ENCODE measurements at places on chromosomes 4 and X.

DNA sequence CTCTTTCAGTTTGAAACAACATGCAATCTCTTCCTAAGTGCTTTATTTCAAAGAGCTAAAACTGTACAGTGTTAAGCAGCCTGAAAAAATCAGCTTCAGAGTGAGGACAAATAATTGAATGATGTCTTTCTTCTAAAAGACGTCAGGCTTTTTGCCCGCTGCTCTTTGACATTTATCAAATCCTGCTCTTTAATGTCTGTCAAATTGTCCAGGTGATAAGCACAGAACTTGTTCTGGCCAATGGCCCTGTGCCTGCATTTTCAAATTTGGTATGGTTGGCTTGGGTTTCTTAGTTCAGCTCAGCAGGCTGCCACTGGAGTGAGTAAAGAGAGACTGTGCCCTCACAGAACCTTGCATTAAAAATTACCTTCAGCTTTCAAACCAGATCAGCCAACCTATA lies 712.9 kb upstream of the LCORL start:
- DNase-seq, result no peak

DNA sequence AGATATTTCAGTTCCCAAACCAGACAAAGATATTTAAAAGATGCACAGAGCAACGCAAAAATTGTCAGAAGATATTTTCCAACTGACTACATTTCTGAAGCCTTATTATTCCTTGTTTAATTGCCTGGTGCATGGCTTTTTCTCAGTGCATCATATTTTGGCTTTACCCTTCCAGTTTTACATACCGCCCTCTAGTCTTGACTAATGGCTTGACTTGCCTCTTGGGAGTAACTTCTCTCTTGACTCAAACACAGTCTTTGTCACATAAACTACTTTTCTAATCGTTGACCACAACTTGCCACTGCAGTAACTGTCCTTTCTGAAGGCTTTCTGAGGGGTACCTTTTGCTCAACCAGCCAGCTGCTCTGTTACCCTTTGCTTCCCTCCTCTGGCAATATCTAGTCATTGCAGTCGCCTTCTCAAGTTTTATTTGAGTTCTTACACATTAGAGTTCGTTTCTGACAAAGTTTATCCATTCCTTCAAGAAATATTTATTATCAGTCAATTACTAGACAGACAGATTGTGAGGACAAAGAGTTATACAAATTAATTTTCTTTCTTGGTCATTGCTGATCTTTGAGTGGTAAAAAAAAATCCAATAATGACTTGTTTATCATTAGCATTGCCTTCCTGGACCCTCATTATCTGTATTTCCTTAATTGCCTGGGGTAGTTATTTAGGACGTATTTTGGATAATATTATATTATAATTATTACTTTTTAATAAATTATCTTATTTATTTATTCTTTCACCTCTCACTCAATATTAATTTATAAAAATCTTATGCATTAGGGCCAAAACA lies 506.9 kb upstream of the PCDH10 start:
- DNase-seq, result no peak

GRCh38 chr4:95998311-95998710 lies 158.4 kb downstream of the PDHA2 start:
- DNase-seq, result no peak

DNA sequence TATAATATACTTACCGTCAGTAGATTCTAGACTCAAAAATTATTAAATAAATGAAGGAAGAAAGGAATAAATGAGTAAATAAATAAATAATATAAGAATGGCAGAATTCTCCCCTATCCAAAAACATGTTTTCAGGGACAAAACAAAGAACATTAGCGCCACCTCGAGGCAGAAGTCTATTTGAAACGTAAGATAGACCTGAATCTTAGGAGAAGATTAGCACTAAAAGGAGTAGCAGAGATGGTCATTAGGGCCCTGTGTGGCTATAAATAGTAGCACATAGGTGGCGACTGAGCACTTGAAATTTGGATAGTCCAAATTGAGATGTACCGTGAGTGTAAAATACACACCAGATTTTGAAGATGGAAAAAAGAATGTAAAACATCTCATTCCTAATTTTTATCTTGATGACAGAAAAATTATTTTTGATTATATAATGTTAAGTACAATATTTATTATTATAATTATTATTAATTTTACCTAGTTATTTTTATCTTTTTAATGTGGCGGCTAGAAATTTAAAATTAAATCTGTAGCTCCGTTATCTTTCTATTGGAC lies 24.3 kb upstream of the SRD5A3 start:
- peak; percentile 37 for DNase-seq

GRCh38 chr4:99473131-99473530 lies 37.7 kb upstream of the C4orf17 start:
- DNase-seq, result no peak

- DNase-seq, result no peak
Observed at GRCh38 chr4:128684016-128684415, 125.5 kb upstream of the JADE1 start.

DNA sequence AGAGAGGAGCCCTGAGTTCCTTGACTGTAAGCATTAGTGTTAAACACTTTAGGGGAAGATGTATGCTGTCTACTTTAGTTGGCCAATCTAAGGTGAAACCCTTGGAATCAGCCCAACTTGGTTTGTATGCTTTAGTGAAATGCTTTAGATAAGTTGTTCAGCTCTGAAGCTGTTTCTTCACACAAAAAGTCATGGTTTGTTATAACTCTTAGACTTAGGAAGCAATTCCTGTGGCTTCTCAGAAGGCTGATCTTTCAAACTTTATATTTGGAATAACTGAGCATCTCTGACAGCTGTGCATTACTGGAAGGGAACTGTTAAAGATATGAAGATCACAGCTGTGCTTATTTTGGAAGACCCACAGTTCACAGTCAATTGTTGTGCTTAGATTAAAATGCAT lies 714.1 kb downstream of the FAT4 start:
- no peak for DNase-seq

GRCh38 chrX:30620980-30621618 lies 32.1 kb upstream of the GK start:
- DNase-seq, result no peak

- DNase-seq, result no peak
Observed at GRCh38 chr4:168247603-168248002, 70.9 kb downstream of the DDX60 start.

GRCh38 chrX:120365320-120365719 lies 3.4 kb downstream of the ATP1B4 start:
- peak; percentile 43 for DNase-seq

GRCh38 chr4:112083587-112084347 lies 61.5 kb upstream of the FAM241A start:
- no peak for DNase-seq

DNA sequence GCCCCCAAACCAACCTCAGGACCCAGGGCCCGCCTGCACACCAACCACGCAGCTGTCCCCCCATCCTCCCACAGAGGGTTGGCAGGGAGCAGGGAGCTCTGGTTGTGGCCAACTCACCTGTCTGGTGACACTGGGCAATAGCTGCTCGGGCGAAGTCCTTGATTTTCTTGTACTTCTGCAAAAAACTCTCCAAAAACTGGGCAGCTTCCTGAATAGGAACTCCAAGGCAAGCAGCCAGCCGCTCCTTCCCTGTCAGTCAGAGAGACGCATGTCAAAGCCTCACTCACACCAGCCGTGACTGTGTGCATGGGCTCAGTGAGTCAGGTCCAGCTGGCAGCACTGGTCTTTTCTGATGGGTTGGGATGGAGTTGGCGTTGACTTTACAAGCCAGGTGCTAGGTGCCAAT lies 26.4 kb downstream of the NAT8L start:
- no peak for DNase-seq

DNA sequence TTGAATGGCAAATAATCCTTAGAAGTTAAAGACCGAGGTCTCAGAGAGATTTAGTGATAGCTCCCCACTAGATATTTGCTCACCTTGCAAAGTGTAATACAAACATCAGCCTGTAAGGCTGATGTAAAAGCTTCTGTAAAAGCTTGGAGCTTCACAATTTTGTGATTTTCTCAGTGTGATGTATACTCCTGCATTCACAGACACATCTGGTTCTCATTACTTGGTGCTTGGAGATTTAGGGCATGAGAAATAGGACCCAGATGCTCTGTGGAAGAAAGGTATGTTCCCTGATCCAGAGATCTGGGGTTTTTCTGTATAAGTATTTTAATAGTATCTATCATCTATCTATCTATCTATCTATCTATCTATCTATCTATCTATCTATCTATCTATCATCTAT lies 1664.3 kb downstream of the C4orf33 start:
- DNase-seq, result no peak

GRCh38 chrX:119685225-119686066 lies 7.5 kb downstream of the SEPTIN6 start:
- DNase-seq, result no peak

- no peak for DNase-seq
Observed at GRCh38 chr4:189787216-189788031, 153.2 kb upstream of the FRG1 start.

DNA sequence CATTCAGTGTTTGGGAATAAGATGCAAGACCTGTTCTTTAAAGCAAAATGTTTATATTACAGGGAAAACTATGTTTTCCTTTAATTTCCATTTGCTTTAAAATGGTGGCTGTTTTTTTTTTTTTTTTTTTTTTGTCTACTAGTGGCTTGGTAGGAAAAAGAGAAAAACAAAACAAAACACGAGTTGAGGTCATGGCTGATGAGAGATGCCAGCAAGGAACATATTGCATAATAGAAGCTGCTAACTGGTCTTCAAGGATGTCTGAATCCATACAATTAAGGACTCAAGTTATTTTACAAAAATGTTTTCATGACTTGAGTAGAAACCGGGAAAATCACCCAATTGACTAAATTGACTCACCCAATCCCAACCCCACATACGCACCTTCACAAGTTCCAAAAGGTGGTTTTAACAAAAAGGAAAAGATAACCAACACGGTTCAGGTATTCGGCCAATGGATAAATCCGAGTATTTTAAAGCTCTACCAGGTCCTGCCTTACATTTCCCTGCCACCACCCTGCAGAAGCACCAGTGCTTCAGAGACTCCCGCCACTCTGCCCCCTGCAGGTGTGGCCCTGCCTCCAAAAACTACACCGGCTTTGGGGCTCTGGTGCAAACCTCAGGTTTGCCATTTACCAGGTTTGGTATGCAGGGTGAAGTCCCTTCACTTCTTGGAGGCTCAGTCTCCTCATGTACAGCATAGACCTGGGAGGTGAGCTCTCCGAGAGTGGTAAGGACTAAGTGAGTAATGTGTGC lies 27.1 kb downstream of the PIR start:
- no peak for DNase-seq

DNA sequence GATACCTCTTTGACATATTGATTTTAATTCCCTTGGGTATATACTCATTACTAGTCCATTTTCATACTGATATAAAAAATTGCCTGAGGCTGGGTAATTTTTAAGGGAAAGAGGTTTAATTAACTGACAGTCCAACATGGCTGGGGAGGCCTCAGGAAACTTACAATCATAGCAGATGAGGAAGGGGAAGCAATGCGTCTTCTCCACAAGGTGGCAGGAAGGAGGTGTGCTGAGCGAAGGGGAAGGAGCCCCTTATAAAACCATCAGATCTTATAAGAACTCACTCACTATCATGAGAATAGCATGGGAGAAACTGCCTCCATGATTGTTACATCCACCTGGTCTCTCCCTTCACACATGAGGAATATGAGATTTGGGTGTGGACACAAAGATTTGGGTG lies 42.4 kb downstream of the MSX1 start:
- no peak for DNase-seq

GRCh38 chr4:36385951-36386571 lies 104.6 kb downstream of the DTHD1 start:
- DNase-seq, result no peak

GRCh38 chrX:102627640-102628039 lies 23.6 kb upstream of the GPRASP1 start:
- no peak for DNase-seq

DNA sequence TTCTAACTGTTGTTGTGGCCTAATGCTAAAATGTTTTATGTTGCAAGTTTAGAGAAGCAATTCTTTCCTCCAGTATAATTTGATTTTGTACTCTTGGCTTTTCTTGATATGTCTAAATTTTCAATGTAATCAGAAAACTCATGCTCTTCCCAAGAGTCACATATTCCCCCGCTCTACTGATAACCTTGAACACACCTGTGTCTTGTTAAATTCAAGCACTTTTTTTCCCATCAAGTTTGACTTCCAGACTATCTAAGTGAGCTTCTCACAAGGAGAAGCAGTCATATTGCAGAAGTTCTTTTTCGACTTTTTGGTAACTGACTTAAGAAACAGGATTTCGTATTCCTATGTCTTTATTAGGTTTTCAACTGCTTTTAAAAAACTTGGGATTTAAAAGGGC lies 7.4 kb upstream of the ADH4 start:
- no peak for DNase-seq

- DNase-seq, result no peak
Observed at GRCh38 chr4:1367230-1367935, 20.4 kb downstream of the UVSSA start.

- DNase-seq, result no peak
Observed at GRCh38 chr4:54107951-54108748, 8.2 kb downstream of the GSX2 start.

DNA sequence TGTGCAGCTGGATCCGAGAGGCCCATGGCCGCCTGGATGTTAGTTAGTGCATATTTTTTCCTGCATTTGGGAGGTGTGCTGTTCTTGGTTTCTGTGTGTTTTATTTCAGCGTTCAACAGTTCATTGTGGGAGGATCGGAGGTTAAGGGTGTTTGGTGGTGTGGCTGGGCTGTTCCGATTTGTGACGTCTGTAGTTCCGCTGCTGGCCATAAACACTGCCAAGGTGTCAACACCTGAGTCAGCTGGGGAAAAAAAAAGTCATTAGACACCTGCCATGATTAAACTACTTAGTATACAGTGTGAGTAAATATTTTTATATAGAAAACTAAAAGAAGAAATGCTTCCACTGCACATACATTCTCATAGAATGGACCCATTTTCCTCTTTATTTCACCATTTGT lies 200.2 kb downstream of the APBB2 start:
- DNase-seq, result no peak

GRCh38 chrX:136115126-136115903 lies 32.0 kb upstream of the FHL1 start:
- DNase-seq, result no peak

DNA sequence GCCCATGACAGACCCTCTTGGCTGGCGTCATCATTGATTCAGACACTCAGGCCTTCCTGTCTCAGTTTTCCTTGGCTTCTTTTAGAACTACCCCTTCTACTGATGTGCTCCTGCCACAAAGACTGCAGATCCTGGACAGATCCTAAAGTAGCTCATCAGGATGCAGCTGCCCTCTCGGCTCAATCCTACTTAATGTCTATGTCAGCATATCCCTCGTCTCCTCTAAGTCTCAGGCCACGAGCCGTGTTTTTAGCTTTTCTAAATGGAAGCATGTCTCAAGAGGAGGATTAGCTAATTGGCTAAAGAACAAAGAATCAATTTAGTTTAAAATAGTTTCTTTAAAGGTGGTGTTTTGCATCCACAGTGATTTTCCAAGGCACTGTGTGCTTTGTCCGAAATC lies 447.7 kb downstream of the STIM2 start:
- no peak for DNase-seq
